ENCODE measurements at places on chromosomes 2 and 18.

DNA sequence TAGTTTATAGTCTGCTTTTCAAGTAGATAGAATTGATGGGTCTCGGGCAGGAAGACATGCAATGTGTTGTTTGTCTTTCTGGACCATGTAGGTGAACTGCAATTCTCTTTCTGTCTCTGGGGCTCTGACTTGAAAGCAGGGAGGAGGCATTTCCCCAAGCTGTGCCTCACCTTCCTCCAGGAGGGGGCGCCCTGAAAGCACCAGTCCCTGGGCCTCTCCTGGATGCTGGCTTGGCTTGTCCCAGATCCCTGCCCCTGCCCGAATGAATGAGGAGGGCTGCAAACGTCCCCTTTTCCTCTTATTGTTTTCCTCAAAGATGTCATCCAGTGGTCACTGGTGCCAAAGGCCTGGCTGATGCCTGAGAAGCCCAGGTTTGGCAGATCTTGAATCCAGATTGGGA, 270.6 kb downstream of the CELF4 start:
- no peak for DNase-seq

- no peak for DNase-seq
Measured at GRCh38 chr2:74267068-74267467, 68.7 kb downstream of the MTHFD2 start.

DNA sequence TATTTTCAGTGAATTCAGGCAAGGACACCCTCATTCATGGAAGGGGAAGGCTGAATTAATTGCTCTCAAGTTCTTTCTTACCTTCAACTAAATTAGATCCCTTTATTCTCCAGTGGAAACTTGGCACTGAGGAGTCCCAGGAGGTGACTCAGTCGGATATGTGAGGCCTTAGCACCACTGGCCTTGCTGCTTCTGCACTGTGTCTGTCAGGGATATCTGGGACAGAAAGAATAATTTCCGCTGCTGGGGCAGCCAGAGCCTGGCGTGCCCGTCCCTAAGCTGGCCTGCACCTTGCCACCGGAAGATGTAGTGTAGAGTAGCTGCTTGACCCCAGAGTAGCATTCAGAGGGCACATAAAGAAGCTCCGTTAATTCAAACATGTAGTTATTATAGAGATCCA, 53.4 kb downstream of the LIMS1 start:
- DNase-seq = peak; percentile 88

DNA sequence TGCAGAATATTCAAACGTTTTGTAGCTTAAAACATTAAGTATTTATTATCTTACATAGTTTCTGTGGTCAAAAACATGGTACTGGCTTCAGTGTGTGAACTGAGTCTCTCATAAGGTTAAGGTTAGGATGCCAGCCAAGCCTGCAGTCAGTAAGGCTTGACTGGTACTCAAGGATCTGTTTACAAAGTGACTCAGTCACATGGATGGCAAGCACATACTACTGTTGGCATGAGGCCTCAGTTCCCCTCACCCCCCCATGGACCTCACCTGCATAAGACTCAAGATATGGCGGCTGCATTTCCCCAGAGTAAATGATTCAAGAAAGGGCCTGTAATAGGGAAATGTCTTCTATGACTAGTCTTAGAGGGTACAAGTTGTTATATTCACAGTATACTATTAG, 1167.5 kb downstream of the DPP10 start:
- DNase-seq = no peak

GRCh38 chr2:9895669-9896590, 52.7 kb downstream of the TAF1B start:
- DNase-seq = no peak

Measured in astrocyte of the spinal cord (primary cell).